ENCODE measurements at places on chromosomes 5 and 9. TPM values are rescaled to one million over a fixed set of nuclear protein-coding genes. Genes with fewer than 3 reads are reported as not detected.

The CBY3 gene
- 0.26 TPM for total RNA-seq

The MINAR2 gene
- not detected for total RNA-seq

The ZNF618 gene
- 15.8 TPM for total RNA-seq

The GLRX gene
- total RNA-seq, result 20.3 TPM

The SLC46A2 gene
- not detected for total RNA-seq

The DUSP1 gene
- total RNA-seq, result 72.0 TPM

The FBP2 gene
- not detected for total RNA-seq

GRCh38 chr9:126999315-127000068 lies 84.9 kb downstream of the RALGPS1 start:
- no peak for DNase-seq

GRCh38 chr9:106799152-106799551 lies 63.8 kb upstream of the ZNF462 start:
- peak; percentile 54 for DNase-seq

DNA sequence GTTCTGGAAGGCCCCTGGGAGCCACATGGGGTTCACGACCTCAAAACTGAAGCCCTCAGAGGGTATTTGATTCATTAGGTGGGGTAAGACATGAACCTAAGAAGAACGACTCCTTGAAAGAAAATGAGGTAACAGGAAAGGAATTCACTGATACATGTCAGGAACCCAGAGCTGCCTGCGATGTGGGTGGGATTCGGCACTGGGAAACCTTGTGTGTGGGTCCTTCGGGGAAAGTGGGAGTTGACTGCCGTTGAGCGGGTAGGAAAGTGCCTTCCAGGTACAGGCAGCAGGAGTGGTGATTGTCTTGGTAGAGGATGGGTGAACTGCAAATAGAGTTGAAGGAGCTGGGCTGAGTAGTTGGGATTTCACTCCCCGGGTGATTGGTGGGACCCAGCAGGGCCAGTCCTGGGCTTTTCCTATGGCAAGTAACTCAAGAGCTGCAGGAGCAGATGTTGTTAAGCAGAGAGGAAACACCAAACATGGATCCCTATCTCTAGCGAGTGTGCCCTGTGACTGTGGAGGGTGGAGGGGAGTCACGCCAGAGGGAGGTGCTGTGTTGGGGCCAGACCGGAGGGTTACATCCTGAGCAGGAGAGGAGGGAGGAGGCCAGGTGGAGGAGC lies 30.8 kb downstream of the ANKRD33B start:
- DNase-seq, result no peak

DNA sequence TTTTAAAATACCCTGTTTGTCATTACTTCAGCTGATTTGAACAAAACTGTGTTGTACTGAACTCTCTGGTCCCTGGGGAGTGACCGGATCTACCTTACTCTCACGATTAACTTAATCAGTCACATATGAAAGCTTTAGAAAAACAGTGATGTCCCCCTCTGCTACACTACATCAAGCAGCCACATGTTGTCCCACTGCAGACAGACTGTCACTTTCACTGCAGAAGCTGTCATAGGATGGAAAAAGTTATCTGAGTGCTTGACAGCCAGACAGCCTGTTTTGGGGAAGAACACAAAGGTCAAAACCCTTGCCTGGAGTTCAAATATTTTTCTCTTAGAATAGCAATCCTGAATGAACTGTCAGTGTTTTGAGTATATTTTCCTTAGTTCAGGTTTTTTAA lies 546.4 kb downstream of the DTWD2 start:
- no peak for DNase-seq

DNA sequence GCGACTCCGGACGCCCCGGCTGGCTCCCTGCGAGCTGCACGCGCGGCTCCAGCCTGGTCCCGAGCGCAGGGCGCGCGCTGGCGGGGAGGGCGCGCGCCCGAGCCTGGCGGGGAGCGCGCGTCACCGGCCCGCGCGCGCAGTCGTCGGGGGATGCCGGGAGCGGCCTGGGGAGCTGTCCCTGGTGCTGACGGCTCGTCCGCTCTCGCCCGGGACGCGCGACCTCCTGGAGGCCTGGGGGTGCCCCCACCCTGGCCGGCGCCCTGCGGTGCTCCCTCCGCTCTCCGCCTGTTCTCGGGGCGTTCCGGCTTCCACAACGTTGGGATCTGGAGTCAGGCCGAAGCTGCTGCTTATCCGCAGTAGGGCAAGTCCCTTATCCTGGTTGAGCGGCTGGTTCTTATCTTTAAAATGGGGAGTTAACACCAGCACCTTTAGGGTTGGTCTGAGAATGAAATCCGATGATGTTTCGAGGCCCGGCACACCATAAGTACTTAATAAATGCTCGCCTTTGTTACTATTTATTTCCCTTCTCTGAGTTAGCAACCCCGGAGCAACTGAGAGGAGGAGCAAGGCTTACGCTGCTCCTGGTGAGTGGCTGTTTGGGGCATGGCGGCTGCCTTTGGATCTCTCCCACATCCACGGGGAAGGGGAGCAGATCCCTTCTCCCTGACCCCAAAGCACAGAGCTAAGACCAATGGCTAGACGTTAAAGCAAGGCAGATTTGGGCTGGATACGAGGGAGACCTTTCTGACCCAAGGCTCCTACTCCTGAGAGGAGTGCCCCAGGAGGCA lies at the start of gene FAM163B:
Gene FAM163B (minus strand): TSS at position 79 of the 788 bp plus-strand sequence. CDS start 29,166 bp downstream, outside the sequence.
- no peak for DNase-seq

- DNase-seq, result no peak
Measured at GRCh38 chr9:124008303-124008693, 3.3 kb upstream of the LHX2 start.

DNA sequence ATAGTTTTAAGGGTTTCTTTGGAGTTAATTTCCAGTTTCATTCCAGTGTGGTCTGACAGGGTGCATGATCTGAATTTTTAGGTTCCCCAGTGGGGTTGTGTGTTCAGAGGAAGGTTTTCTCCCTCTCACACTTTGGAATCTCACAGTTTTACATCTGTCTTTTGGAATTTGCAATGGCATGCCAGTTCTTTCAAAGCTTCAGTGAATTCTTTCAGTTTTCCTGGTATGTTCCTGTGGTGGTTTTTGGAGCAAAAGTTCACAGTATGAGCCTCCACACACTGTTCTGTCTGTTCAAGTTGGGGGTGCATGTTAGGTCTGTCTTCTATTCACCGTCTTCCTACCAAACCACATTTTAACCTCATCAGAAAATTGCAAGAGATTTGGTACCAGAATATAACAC lies 624.2 kb downstream of the KCTD16 start:
- DNase-seq, result no peak

- DNase-seq, result no peak
Measured at GRCh38 chr5:178121391-178122276, 8.3 kb downstream of the N4BP3 start.

GRCh38 chr9:129806061-129806460 lies 3.1 kb downstream of the TOR1B start:
- DNase-seq, result no peak

GRCh38 chr9:9574080-9574479 lies 1038.7 kb downstream of the PTPRD start:
- DNase-seq, result no peak

GRCh38 chr5:90641528-90641927 lies 82.9 kb downstream of the ADGRV1 start:
- no peak for DNase-seq

GRCh38 chr5:17212996-17213395 lies 4.4 kb upstream of the BASP1 start:
- DNase-seq, result no peak

DNA sequence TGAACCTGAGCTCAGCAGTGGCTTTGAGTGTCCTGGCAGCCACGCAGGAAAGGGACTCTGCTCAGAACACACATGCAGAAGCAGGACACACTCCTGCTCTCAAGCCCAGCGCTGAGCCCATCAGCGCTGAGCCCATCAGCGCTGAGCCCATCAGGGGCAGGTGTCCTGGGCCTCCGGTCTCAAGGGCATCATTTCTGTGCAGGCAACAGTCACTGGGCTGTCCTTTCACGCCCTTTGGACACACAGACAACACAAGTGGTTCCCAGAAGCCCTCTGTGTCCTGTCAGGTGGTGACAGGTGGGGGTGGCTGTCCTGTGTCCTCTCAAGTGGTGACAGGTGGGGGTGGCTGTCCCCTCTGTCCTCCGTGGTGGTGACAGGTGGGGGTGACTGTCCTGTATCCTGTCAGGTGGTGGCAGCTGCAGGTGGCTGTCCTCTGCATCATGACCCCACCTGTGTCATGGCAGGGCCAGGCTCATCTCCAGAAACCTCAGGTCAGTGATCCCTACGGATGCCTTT lies 39.0 kb upstream of the CLPTM1L start:
- DNase-seq, result no peak

GRCh38 chr5:137715456-137715855 lies 20.4 kb downstream of the KLHL3 start:
- no peak for DNase-seq

DNA sequence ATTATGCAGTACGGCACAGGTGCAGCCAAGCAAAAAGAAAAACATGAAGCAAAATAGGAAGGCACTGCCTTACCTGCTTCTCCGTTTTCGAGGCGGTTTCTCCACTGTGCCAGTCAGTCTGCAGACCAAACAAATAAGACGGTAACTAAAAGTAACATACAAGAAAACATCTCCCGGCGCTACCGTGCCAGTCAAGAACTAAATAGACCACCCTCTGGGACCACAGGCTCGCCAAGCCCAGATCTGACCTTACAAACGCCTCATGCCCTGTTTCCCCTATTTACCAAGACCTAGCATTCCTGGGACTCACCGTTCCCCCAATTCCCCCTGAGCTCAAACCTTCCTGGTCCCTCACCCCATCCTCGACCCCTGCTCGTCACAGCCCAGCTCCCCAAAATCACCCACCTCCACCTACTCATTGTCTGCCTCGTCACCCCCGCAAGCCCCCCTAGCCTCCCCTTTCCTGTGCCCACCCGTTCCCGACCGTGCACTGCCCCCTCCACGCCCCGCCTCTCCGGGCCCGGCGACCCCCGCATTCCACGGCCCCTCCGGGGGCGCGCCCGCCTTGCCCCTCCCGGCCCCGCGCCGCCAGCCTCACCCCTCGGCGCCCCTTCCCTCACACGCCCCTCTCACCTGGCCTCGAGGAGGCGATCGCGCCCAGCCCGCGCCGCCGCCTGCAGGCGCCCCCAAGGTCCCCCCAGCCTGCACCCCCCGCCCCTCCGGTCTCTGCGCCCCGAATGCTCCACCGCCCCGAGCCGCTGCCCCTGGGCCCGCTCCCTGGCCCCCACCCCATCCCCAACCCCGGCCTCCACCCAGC lies 560 bp downstream of the SCAI start:
- DNase-seq, result no peak

DNA sequence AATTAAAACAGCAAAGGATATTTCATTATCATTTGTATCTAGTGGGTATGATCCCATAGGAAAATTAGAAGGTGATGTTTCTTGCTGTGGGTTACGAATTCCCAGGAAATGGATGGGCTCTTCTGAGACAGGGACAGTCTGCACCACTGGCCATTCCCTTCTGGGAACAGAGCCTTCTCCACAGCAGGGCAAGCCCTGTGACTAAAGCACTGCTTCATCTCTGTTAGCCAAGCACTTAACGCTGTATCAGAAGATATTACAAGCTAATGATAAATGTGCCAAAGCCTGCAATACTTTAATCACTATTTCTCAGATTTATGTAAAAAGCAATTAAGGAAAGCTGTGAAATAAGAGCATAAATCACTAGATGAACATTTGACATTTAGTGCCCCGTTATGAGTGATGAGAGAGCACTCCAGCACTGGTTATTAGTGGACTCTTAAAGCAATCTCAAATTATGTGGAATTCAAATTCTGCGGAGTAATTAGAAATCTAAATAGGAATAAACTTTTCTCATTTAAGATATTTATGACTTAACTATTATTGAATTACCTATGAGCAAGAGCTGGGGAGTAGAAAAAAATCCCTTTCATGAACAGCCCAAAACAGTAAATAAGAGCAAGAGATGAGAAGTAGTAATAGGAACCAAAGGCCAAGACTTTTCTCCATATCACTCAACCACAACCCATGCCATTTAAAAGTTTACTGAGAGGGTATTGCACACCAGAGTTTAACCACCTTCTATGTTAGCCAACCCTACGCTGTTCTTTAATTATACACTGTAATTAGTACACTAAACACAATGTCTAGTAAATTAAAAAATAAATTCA lies 49.2 kb downstream of the FAM240B start:
- no peak for DNase-seq

GRCh38 chr5:63228154-63228553 lies 649.5 kb downstream of the LRRC70 start:
- no peak for DNase-seq

DNA sequence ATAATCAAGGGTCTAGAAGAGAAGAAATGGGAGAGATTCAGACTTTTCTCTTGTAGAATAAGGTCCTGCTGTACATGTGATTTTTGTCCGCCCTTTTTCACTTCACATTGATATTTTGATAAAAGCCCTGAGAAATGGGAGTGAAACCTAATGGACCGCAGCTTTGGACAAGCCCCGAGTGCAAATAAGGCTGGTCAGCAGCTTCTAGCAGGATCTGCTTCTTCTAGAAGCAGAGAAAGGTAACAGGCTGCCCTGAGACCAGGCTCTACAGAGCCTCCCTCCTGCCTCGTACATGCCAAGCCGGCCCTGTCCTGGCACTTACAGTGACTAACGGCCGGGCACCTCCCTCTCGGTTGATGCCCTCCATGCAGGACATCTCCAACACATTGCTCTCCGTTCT lies 33.4 kb downstream of the ACER2 start:
- DNase-seq, result no peak

DNA sequence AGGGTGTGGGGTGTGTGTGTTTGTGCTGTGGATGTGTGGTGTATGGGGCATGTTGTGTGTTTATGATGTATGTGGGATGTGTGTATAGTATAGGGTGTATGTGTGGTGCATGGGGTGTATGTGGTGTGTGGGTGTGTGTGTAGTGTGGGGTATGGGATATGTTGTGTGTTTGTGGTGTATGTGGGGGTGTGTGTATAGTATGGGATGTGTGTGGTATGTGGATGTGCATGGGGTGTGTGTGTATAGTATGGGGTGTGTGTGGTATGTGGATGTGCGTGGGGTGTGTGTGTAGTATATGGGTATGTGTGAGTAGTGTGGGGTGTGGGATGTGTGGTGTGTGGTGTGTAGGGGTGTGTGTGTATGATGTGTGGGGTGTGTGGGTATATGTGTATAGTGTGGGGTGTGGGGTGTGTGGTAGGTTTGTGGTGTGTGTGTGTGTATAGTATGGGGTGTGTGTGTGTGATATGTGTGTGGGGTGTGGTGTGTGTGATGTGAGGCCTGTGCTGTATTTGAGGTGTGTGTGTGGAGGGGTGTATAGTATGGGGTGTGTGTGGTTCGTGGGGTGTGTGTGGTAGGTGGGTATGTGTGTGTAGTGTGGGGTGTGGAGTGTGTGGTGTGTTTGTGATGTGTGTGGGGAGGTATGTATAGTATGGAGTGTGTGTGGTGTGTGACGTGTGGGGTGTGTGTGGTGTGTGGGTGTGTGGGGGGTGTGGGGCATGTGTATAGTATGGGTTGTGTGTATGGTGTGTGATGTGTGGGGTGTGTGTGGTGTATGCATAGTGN lies 10.5 kb downstream of the ECSCR start:
- DNase-seq, result no peak

GRCh38 chr5:157761690-157762621 lies 18.4 kb downstream of the LSM11 start:
- peak; percentile 39 for DNase-seq

GRCh38 chr5:148811756-148812155 lies 14.7 kb upstream of the ADRB2 start:
- no peak for DNase-seq

DNA sequence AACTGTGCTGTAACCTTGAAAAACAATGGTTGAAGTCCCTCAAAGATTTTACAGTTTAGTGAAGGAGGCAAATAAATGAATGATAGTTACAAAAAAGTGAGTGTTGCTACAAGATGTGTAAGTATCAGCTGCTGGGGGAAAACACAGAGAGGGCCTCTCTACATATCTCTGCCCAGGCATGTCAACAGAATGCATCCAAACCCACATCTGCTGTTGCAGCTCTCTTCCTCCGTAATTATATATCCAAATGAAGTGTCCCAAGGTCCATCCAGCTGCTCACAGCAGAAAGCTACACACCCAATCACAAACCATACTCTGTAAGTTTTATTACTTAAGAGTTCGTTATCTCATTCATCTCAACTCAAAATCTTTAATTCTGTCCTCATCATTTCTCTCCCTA lies 584.6 kb downstream of the ANXA1 start:
- no peak for DNase-seq

Measured in pulmonary artery endothelial cell (primary cell).